ENCODE measurements at places on chromosomes 3 and 15.

DNA sequence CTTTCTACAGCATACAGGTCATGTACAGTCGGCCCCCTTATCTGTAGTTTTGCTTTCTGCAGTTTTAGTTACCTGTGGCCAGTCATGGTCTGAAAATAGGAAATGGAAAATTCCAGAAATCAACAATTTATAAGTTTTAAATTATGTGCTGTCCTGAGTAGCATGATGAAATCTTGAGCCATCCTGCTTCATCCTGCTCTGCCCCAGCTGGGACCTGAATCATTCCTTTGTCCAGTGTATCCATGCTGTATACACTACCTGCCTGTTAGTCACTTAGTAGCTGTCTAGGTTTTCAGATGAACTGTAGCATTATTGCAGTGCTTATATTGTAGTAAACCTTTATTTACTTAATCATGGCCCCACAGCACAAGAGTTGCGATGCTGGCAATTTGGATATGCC is 44.8 kb downstream of the AP4E1 start:
- DNase-seq = no peak

DNA sequence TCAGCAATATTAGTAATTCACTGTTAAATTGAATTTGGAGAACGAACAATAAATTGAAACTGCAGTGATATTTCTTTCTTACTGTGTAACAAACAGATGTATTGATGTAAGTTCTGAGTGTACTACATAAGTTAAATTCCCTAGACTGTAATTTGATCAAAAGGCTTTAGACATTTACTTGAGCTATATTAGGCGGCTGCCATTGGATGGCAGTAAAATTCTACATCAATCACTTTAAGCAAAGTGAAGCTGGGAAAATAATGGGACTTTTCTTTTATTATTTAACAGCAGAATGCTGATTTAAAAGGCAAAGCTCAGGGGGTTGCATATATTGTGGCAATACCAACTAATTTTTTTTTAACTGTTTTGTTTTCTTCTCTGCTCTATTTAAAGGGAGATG is 212.6 kb upstream of the PLSCR5 start:
- peak; percentile 17 for DNase-seq

- DNase-seq = no peak
Measured at GRCh38 chr3:172561897-172562640, 38.8 kb upstream of the TNFSF10 start.

- no peak for DNase-seq
Measured at GRCh38 chr3:48299746-48300712, 33.4 kb downstream of the SPINK8 start.

- DNase-seq = peak; percentile 38
Measured at GRCh38 chr3:71251156-71251775, 332.3 kb downstream of the FOXP1 start.

GRCh38 chr3:117018655-117019054 is 309.1 kb downstream of the TUSC7 start:
- no peak for DNase-seq

GRCh38 chr15:62363913-62364312 is 198.8 kb upstream of the C2CD4B start:
- no peak for DNase-seq

GRCh38 chr3:150035301-150035779 is 64.6 kb upstream of the PFN2 start:
- no peak for DNase-seq

DNA sequence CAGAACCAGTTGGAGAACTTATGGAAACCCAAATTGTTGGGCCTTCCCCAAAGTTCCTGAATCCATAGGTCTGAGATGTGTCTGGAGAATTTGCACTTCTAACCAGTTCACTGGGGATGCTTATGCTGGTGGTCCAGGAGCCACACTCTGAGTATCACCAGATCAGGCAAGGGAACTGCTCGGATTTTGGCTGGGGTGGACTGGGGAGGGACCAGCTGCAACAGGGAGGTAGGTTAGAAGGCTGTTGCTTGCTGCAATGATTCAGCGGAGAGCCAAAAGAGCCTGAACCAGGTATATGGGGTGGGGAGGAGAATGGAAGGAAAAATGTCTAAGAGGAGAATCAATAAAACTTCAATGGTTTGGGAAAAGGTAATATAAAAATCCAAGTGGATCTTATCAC is 45.9 kb upstream of the EPHB1 start:
- no peak for DNase-seq

GRCh38 chr3:4983739-4984510 is 4.7 kb downstream of the BHLHE40 start:
- DNase-seq = peak; percentile 97

- peak; percentile 23 for DNase-seq
Measured at GRCh38 chr15:30962079-30962478, 29.3 kb downstream of the MTMR10 start.

GRCh38 chr15:25712192-25712960 is 150.8 kb downstream of the ATP10A start:
- DNase-seq = no peak

GRCh38 chr15:77617476-77618230 is 15.1 kb downstream of the LINGO1 start:
- no peak for DNase-seq

GRCh38 chr3:24713516-24713915 is 218.9 kb upstream of the THRB start:
- DNase-seq = no peak

GRCh38 chr3:130850843-130851242 is 43.0 kb upstream of the ATP2C1 start:
- no peak for DNase-seq

DNA sequence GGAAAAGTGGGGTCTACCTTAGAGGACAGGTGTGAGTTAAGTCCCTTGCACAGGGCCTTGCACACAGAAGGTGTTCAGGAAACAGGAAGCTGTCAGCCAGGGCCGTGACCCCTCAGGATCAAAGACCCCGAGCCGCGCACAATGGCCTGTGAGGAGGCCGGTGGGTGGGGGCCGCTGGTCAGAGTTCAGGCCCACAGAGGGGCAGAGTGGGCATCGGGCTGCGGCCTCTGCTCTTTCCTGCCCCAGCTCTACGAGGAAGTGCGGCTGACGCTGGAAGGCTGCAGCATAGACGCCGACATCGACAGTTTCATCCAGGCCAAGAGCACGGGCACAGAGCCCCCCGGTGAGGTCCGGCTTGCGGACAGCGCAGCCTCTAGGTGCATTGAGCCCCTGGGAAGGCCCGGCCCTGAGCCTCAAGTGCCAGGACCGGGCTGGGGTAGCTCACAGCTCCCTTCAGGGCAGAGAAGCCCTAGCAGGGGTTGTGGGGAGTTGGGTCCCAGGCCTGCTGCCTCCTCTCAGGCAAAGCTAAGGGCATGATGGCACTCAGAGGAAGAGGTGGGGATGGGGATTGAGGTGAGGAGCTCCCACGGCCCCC is 37.2 kb downstream of the PSTPIP1 start:
- DNase-seq = no peak

DNA sequence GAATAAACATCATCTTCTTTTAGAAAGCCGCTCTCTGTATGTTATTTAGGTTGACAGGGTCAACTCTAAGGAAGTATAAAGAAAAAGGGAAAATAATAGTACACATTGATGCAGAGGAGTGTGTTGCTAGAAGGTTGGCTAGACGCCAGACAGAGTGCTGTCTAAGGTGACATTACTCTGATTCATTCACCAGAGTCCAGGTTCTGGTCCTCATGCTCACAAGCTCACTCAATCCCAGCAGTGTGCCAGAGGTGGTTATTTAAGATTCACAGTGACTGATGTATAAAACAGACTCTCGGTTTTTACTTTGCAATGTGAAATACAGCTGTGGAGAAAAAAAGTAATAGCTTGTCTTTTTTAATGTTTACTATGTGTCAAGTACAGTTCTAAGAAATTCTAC is 1.7 kb downstream of the CFAP44 start:
- DNase-seq = no peak

DNA sequence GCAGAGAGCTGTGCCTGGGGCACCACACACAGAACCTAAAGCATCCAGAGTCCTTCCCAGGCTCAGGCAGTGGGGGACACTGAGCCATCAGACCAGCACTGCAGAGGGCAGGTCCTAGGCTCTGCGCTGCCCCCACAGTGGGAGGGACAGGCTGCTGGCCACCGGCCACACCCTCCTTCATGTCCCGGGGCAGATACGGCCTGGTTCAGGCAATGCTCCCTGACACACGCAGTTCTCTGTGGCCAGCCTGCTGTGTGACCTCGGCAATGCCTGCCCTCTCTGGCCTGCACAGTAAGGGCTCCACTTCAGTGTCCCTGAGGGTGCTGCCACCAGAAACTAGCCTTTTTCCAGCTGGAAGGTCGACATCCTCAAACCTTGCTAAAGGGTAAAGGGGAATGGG is 12.4 kb downstream of the LINGO1 start:
- DNase-seq = no peak

GRCh38 chr15:69424748-69425413 is 10.7 kb downstream of the KIF23 start:
- DNase-seq = no peak

- DNase-seq = no peak
Measured at GRCh38 chr15:45130291-45131000, 652 bp downstream of the DUOX1 start.

GRCh38 chr3:66989241-66989640 is 8.9 kb upstream of the KBTBD8 start:
- no peak for DNase-seq

GRCh38 chr15:82680200-82681102 is 29.2 kb downstream of the AP3B2 start:
- peak; percentile 13 for DNase-seq

DNA sequence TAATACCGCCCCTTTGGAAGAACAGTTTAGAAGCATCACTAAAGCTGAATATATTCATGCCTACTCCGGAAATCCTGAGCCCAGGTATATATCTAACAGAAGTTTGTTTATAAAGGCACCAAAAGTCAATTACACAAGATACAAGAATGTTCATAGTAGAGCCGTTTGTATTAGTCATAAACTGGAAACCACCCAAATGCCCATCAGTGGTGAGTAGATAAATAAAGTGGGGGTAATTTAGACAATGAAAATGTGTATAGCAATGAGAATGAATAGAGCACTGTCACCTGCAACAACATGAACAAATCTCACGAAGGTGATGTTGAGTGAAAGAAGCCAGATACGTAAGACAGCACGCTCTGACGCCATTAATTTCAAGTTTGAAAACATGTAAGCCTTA is 68.3 kb upstream of the GLCE start:
- DNase-seq = no peak

DNA sequence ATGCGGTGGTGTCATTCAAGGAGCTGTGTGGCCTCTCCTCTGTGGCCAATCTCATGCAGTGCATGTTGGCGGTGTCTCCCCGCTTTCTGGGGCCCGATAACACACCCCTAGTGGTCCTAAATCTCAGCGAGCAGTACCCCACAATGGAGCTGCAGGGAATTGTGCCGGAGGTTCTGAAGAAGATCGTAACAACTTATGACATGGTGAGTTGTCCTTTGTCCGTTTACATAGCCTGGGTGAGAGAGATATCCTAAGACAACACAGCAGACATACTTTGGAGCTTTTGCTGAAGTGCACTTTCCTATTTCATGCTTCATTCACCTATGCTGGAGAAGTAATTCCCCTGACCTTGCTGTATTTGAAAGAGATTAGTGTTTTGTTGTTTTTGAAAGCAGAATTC is 130.0 kb downstream of the PLCL2 start:
- DNase-seq = no peak

GRCh38 chr3:50986726-50987125 is 312.0 kb downstream of the DOCK3 start:
- no peak for DNase-seq

DNA sequence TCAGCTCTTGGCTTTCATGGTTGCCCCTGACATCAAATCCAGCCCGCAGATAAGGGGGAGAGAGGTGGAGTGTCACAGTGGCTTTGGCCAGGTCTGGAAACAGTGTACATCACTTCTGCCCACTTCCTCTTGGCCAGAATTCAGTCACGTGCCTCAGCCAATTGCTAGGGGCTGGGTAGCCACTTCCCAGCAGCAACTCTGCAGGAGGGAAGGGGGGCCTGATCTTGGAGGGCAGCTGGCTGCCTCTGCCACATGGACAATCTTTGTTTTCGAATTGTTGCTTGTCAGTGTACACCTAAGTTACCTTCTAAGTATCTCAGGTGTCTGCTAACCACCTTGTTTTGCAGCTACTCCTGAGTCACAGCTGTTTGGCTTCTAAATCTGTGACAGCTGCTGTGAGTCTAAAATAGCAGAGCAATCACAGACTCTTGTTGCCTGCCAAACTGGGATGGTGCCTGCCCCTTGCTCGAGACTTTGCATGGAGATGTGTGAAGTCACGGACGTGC is 41.0 kb upstream of the LIMD1 start:
- peak; percentile 71 for DNase-seq

DNA sequence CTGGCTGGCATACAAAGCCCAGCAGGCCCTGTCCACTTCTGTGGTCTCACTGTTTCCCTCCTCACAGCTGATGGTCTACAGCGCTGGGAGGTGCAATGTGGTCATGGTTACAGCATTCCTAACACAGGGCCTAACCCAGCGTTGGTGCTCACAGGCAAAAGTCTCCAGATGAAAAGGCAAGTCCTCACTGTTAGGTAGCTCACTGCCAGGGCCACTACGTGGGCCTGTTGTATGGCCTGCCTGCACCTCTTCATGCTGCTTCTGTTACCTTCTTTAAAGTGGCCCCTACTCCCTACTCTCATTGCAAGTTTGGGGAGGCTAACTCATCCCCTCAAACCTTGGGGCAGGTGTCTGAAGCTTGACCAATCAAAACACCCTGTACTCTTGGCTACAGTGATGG is 31.3 kb downstream of the CCDC13 start:
- no peak for DNase-seq

DNA sequence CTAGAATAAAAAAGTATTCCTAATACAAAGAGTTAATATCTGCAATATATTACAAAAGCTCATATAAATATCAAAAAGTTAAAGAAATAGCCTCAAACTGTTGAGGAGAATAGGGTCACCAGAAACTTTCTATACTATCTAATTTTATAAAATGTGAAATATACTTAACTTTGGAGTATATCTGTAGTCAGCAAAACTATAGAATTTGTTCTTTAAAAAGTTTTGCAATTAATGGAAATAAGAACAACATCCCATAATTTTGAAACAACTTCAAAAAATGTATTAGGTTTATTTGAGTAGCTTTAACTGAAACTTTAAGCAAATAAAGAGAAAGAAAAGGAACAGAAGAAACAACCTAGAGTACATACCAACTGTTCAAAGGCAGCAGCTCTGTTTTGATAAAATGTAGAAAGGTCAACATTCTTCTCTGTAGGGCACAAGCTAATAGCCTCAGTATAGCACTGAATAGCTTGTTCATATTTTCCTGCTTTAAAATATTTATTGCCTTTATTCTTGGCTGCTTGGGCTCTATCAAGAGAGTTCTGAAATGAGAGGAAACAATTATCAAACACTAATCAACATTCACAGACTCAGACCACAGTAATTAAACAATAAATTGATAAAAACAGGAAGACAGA is 14.3 kb downstream of the TOMM70 start:
- peak; percentile 7 for DNase-seq

GRCh38 chr3:71859123-71859519 is 74.2 kb upstream of the PROK2 start:
- DNase-seq = no peak

Data from umbilical cord (tissue), 2 donors.